ENCODE measurements at places on chromosomes 3 and 15.

GRCh38 chr3:144031938-144032337, 60.3 kb downstream of the DIPK2A start:
- DNase-seq: peak; percentile 70

GRCh38 chr15:50067254-50067653, 51.8 kb downstream of the ATP8B4 start:
- no peak for DNase-seq

GRCh38 chr3:177946048-177946447, 590.2 kb upstream of the KCNMB2 start:
- no peak for DNase-seq

- no peak for DNase-seq
Observed at GRCh38 chr3:45781841-45782240, 14.5 kb downstream of the SLC6A20 start.

DNA sequence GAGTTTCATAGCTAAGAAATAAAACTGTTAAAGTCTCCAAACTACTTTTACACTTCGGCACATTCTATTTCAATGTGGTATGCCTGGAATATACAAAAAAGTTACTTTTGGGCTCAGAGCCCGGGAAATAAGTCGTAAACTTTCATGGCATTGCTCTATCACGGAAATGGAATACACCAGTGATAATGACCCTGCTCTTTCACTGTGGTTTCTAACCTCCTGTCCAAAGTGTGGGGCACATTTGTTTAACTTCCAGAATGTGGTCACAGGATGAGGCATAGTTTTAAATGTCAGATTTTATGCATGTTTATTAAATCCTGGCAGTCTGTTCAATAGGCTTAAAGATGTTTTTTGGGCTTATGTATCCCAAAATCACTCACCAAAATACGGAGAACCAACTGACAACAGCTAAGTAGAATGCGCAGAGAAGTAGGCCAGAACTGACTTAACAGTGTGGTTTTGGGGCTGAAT, 5.1 kb downstream of the CXCR6 start:
- DNase-seq: no peak

DNA sequence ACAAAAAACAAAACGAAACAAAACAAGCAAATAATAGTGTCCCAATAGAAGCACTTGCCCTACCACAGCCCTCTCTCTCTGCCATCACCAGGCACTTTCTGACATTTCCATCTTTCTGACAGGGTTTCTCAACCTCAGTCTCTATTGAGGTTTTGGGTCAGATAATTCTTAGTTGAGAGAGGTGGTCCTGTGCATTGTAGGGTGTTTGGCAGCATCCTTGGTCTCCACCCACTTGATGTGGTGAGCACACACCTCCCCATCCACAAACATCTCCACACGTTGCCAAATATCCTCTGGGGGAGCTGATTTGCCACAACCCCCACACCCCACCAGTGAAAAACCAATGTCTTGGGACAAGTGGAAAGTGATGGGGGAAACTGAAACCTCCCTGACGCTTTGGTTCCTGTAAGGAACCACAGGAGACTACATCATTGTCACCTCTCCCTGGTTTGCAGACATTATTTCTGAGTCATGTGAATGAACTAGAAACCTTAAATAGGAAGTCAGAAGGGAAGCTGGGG, 733.7 kb upstream of the CFAP20DC start:
- no peak for DNase-seq

DNA sequence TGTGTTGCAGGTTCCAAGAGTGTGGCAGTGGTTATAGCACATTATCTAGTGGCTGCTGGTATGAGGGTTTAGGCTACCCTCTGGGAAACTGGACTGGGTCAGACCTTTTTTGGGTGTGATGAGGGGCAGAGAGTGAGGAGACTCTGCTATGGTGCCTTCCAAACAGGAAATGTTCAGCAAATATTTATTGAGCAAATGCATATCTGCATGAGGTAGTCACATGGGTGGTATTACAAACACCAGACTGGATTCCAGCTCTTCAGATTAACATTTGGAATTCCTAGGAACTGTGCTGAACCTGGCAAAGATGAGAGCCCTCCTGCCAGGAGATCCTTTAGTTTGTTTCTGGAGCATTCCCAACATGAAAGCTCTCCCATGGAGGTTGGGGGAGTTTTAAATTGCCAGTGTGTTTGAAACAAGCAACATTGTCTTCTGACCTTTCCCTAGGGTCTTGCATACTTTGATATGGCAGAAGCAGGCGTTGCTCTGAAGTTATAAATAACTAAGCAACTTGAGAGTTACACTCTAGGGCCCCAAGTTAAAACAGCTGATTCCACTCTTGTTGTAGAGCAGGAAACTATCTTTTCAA, 341.2 kb upstream of the C2CD4B start:
- peak; percentile 51 for DNase-seq
